Fibroblast of skin of left quadriceps (primary cell): ENCODE measurements at places on chromosomes 3 and 15.

- DNase-seq, result no peak
These were observed 1.3 kb upstream of the ITPR1 start for GRCh38 chr3:4491855-4492207.

DNA sequence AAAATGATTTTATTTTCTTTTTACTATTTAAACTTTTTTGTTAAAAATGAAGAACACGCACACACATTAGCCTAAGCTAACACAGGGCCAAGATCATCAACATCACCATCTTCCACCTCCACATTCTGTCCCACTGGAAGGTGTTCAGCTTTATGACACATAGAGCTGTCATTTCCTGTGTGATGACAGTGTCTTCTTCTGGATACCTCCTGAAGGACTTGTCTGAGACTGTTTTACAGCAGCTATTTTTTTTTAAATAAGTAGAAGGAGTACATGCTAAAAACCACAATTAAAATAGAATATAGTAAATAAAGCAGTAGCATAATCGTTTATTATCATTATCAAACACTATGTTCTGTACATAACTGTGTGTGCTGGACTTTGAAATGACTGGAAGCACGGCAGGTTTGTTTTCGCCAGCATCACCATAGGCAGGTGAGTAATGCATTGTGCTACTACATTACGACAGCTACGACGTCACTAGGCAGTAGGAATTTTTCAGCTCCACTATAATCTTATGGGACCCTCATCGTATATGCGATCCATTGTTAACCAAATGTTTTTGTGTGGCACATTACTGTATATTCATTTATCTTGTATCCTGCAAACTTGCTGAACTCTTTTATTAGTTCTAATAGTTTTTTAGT lies 72.8 kb downstream of the KLF15 start:
- DNase-seq, result no peak

GRCh38 chr3:173635826-173636225 lies 238.3 kb downstream of the NLGN1 start:
- no peak for DNase-seq

DNA sequence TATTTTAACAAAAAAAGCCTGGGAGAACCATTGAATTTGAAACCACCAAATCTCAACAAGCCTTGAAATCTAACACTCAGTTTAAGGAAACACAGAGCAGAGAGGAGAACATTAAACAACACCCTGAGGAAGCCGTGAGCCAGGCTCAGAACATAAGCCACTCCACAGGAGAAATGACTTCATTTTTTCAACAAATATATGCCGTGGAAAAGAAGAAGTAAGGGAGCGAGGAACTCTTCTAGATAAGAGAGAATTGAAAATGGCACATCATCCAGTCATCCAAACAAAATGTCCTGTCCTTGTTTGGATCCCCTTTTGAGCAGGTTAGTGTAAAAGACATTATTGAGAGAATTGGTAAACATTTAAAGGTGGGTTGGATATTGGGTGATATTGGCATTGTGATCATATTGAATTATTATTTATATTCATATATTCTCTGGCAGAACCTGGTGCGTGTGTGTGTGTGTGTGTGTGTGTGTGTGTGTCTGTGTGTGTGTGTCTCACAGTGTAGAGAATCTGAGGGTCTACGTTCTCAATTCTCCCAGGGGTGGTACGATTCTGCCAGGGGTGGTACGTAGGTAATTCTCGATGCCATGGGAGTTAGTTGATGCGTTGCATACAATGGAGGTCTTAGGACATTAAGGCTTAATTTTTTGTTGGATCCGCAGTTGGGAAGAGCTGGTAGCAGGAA lies 94.4 kb downstream of the ST6GAL1 start:
- DNase-seq, result no peak

GRCh38 chr15:56059716-56060115 lies 66.3 kb upstream of the NEDD4 start:
- no peak for DNase-seq

GRCh38 chr3:176562331-176562730 lies 635.0 kb downstream of the TBL1XR1 start:
- DNase-seq, result no peak

- peak; percentile 7 for DNase-seq
These were observed 187.5 kb downstream of the NAALADL2 start for GRCh38 chr3:175046601-175047000.

GRCh38 chr15:76338486-76339304 lies 2.1 kb downstream of the ISL2 start:
- DNase-seq, result no peak

DNA sequence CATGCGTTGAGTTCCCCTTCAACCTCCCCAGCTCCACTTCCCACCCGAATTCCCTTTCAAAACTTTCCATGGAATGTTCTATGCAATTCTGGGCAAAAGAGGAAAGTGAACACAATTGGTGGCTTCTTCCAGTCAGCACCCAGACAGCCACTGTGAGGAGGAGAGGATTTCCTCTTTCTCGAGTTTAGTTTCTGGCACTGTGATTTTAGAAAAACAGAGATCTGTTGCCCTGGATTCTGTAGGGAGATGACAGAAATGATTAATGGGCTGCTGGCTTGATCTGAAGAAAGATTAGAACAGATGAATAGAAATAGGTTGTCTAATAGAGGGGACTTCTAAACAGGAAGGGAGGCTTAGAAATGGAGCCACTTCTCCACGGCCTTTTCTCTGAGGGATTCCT lies 172.0 kb downstream of the MCTP2 start:
- DNase-seq, result no peak

GRCh38 chr3:41118461-41119390 lies 80.6 kb upstream of the CTNNB1 start:
- DNase-seq, result no peak

- DNase-seq, result no peak
These were observed 3.6 kb downstream of the FYTTD1 start for GRCh38 chr3:197753263-197753662.

GRCh38 chr3:38627956-38628355 lies 21.5 kb downstream of the SCN5A start:
- DNase-seq, result no peak

DNA sequence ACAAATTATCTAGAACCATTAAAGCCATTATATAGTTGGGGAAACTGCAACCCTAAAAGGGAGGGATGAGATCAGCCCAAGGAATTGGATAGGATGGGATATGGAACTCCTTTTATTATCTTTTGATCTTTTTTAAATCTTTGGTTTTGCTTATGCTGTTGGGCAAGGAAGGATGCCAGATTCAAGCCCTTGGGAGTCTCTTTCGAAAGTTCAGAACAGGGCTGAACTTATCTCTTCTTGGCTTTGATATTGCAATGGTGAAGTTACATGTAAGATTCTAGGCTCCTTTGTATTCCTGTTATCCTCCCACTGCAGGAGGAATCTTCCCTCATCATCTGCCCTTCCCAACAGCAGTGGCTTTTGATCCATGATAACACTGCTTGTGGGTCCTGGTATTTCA lies 10.0 kb upstream of the SLC22A13 start:
- no peak for DNase-seq

GRCh38 chr3:153087595-153088566 lies 74.1 kb upstream of the RAP2B start:
- peak; percentile 87 for DNase-seq

- DNase-seq, result peak; percentile 39
These were observed 162.4 kb upstream of the CFAP20DC start for GRCh38 chr3:59212128-59212779.

GRCh38 chr3:44995142-44995770 lies 19.2 kb downstream of the EXOSC7 start:
- DNase-seq, result peak; percentile 70

GRCh38 chr15:75178938-75179745 lies 22.5 kb upstream of the C15orf39 start:
- DNase-seq, result no peak

GRCh38 chr3:194257151-194257621 lies 93.9 kb downstream of the CPN2 start:
- no peak for DNase-seq

GRCh38 chr3:37580237-37580636 lies 281.4 kb upstream of the CTDSPL start:
- DNase-seq, result no peak

- DNase-seq, result no peak
These were observed 14.2 kb downstream of the PDIA5 start for GRCh38 chr3:123080864-123081562.

- DNase-seq, result no peak
These were observed 40.4 kb downstream of the CACNA1D start for GRCh38 chr3:53534676-53535400.

- no peak for DNase-seq
These were observed 636.0 kb upstream of the TBL1XR1 start for GRCh38 chr3:177833332-177833731.

GRCh38 chr3:69087030-69087791 lies 2.5 kb downstream of the ARL6IP5 start:
- no peak for DNase-seq

GRCh38 chr3:25618028-25618427 lies 46.7 kb downstream of the TOP2B start:
- no peak for DNase-seq

DNA sequence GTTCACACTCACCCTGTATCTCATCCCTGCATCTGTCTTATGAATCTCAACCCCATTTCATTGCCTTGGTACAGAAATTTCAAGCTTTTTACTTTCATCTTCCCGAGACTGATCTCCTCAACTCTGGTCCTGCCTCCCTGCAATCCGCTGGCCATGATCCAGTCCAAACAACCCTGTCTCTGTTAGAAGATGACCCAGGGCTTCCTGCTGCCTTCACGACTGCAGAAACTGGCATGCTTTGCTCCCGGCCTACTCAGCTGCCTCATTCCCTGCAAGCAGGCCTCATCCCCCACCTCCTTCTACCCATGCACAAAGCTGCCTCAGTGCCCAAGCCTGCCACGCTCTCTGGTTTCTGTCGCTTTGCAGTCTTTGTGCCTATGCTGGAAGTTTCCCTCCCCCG lies 12.4 kb downstream of the HES1 start:
- DNase-seq, result no peak

- no peak for DNase-seq
These were observed 97.8 kb downstream of the SEC22A start for GRCh38 chr3:123299581-123299980.

DNA sequence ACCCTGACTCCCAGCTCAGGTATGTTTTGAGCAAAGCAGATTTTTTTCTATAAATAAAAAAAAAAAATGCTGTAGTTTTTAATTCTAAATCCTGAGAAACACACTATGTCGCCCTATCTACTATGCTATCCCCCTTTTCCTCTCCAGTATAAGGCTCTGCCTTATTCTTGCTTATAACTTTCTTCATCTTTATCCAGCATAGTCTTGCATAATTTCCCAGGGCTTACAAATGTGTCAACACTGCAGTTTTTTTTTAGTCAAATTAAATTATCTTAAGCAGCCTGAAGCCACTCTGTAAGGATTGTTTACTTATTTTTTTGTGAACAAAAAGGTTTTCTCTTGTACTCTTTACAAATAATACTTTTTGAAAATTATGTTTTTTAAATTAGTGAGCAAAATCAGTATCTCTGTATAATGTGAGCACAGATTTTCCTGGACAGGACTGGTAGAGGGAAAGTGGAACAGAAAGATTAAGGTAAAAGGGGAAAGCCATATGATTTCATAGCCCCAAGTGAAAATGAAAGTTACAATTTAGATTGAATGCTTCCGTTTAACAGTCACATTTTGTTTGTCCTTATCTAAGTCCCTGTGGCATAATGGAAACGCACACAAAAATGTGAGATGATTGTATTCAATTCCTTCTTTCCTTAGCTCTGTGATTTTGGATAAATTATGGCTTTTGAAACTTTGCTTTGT lies 5.6 kb upstream of the PYDC2 start:
- no peak for DNase-seq

DNA sequence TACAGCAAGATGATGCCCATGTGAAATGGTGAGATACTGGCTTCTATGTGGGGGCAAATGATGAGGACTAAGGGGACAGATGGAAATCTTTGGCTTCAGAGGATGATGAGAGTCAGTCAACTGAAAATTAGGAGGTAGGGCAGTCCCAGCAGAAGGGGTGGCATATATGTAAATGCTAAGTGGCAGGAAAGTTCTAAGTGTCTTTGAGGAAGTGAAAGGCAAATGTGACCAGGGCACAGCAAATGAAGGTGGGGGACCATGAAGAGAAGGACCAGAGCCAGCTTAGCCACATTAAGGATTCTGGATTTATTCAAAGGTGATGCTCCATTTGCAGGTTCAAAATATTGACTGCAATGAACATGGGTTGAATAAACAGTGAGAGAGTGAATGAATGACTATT lies 29.2 kb upstream of the LIMD1 start:
- no peak for DNase-seq

DNA sequence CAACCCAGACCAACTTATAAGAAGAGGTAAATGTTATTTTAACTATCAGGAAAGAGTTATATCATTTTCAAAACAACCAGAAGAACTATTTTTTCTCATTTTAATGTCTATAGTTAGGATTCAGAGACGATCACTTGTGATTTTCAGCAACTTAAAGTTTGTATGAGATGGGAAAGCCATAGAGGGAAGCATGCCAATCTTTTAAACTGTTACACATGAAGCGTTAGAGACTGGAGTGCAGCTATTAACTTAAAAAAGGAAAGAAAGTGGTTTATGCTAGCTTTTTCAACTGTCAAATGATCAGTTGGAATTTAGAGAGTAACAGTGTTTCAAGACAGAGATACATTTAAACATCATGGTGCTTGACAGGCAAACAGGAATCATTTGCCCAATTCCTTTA lies 91.7 kb upstream of the LPP start:
- no peak for DNase-seq

- DNase-seq, result no peak
These were observed 33.2 kb upstream of the CADM2 start for GRCh38 chr3:84925571-84925970.

GRCh38 chr15:69407719-69408400 lies 6.3 kb upstream of the KIF23 start:
- DNase-seq, result no peak

GRCh38 chr15:34365091-34365825 lies 1.7 kb downstream of the LPCAT4 start:
- no peak for DNase-seq

GRCh38 chr3:7204848-7205156 lies 343.9 kb downstream of the GRM7 start:
- DNase-seq, result no peak

- DNase-seq, result peak; percentile 47
These were observed 79.6 kb downstream of the IGF2BP2 start for GRCh38 chr3:185744997-185745843.

GRCh38 chr15:65095011-65095746 lies 18.6 kb downstream of the KBTBD13 start:
- no peak for DNase-seq

- DNase-seq, result no peak
These were observed 22.3 kb upstream of the IL1RAP start for GRCh38 chr3:190491533-190492054.

- DNase-seq, result peak; percentile 18
These were observed 3.5 kb downstream of the PDE12 start for GRCh38 chr3:57559526-57559925.

- no peak for DNase-seq
These were observed 14.1 kb downstream of the WDR53 start for GRCh38 chr3:196554205-196554604.
